ENCODE measurements at places on chromosomes 4 and X. TPM values are rescaled to one million over a fixed set of nuclear protein-coding genes. Genes with fewer than 3 reads are reported as not detected.

GRCh38 chr4:151862766-151863165 is 102.0 kb upstream of the GATB start:
- H3K4me3 ChIP-seq: no peak overlapping the region
- no peak overlapping the region for H3K27ac ChIP-seq
- no peaks in the 10 kb centered on the region for H3K27me3 ChIP-seq

- DNase-seq: no peak
- no peak overlapping the region for H3K4me3 ChIP-seq
- H3K27me3 ChIP-seq: no peaks in the 10 kb centered on the region
- no peaks in the 10 kb centered on the region for H3K36me3 ChIP-seq
- H3K27ac ChIP-seq: no peak overlapping the region
These were observed 47.4 kb downstream of the CXXC4 start for GRCh38 chr4:104447294-104447693.

DNA sequence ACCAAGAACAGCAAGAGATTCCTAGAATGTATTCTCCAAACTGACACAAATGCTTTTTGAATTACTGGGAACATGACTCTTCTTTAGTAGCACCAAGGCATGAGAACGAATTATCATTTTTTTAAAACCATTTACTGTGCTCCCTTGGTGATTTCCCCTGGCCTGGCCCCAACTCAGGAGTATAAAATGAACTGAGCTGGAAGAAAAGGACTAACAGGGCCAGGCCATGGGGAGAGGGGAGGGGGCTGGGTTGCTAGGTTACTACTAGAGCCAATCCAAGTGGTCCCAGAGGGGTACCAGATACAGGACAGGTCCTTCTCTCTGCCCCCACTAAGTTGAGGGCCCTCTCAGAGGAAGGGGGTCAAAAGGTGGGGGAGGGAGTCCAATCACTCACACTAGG is 23.1 kb downstream of the SASH3 start:
- no peaks in the 10 kb centered on the region for H3K27me3 ChIP-seq
- no peak for DNase-seq
- H3K36me3 ChIP-seq: no peaks in the 10 kb centered on the region
- H3K4me1 ChIP-seq: no peaks in the 10 kb centered on the region
- no peak overlapping the region for H3K27ac ChIP-seq

- no peak overlapping the region for H3K4me3 ChIP-seq
- no peaks in the 10 kb centered on the region for H3K4me1 ChIP-seq
- H3K36me3 ChIP-seq: no peaks in the 10 kb centered on the region
- no peak for DNase-seq
- H3K27me3 ChIP-seq: no peaks in the 10 kb centered on the region
These were observed 61.4 kb downstream of the IGFBP7 start for GRCh38 chr4:57048590-57049304.

- peaks cover 19% of the 10 kb centered on the region for H3K4me1 ChIP-seq
- no peaks in the 10 kb centered on the region for H3K27me3 ChIP-seq
- H3K4me3 ChIP-seq: peak overlapping the region; percentile 24
- H3K36me3 ChIP-seq: no peaks in the 10 kb centered on the region
- DNase-seq: peak; percentile 74
These were observed 50.4 kb upstream of the CCDC160 start for GRCh38 chrX:134186362-134187121.

Gene DCAF8L2
- total RNA-seq: not detected

All from naive thymus-derived CD4-positive, alpha-beta T cell (primary cell).